Colonic mucosa (tissue), 4 donors: ENCODE measurements at places on chromosomes 5 and 9. TPM values are rescaled to one million over a fixed set of nuclear protein-coding genes. Genes with fewer than 3 reads are reported as not detected.

DNA sequence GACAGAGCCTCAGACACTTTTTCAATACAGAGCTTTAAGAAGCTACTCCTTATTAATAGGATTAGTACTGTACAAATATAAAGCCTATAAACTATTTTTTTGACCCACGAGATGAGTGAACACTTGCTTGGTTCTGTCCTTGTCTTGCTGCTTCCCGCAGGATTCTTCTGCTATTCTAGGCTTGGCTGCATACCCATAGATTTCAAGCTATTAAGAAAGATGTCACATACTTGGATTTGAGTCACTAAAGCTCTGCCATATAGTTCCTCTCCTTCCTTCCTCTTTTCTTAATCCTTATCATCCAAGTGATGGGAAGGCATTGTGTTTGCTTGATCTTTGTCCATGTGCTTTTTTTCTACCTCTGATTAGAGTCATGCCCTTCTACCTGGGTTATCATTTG, 361.2 kb upstream of the TRPC7 start:
- no peak for DNase-seq

DNA sequence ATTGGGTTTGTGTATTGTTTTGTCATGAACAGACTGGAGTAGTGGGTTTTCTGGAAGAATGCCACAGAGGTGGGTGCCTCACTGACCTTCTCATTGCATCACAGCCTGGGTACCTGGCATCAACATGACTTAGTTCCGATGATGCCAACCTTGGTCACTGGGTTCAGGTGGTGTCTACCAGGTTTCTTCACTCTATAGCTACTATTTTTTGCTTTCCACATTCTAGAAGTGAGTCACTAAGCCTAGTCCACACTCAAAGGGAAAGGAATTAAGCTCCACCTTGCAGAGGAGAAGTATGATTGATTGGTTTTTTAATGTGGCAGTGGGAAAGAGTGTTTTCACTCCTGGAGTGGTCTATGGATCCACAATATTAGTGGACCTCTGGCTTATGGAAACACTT, 391.9 kb downstream of the DMRT2 start:
- no peak for DNase-seq

- no peak for DNase-seq
Observed at GRCh38 chr9:20684875-20685696, 1.0 kb downstream of the FOCAD start.

GRCh38 chr5:138874771-138875551, at the start of gene LRRTM2:
TSS of gene LRRTM2 (minus strand) at chr5:138875335. CDS start at chr5:138874911, 424 bp downstream.
- no peak for DNase-seq

GRCh38 chr9:133008406-133008805, 22.4 kb upstream of the GTF3C5 start:
- DNase-seq = no peak

GRCh38 chr9:95025213-95026147, 292.0 kb downstream of the FANCC start:
- DNase-seq = peak; percentile 61

- DNase-seq = no peak
Observed at GRCh38 chr5:67605730-67606585, 409.4 kb upstream of the CD180 start.

DNA sequence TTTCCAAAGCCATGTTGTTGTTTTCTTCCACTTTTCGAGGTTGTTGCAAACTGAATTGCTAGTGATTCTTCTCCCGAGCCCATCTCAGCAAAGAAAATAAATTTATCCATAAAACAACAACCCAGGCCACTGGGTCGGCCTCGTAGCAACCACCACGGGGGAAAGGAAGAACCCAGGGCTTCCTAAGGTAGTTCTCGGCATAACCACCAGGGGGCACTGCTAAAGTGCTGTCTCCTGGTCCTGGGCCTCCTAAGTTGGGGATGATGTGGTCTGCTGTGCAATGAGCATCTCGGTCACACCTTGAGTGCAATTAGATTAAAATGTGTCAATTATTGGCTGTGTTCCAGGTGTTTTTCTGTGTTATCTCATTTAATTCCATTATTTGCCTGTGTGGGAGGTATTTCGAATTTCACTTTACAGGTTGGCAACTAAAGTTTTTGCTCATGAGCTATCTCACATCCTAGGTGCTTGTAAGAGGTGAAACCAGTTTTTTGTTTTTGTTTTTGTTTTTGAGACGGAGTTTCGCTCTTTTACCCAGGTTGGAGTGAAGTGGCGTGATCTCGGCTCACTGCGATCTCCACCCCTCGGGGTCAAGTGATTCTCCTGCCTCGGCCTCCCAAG, 102.8 kb upstream of the DAP start:
- peak; percentile 61 for DNase-seq

- DNase-seq = no peak
Observed at GRCh38 chr9:114845373-114845772, 39.5 kb upstream of the TNFSF15 start.

- no peak for DNase-seq
Observed at GRCh38 chr5:143428738-143429420, 25.4 kb upstream of the NR3C1 start.

DNA sequence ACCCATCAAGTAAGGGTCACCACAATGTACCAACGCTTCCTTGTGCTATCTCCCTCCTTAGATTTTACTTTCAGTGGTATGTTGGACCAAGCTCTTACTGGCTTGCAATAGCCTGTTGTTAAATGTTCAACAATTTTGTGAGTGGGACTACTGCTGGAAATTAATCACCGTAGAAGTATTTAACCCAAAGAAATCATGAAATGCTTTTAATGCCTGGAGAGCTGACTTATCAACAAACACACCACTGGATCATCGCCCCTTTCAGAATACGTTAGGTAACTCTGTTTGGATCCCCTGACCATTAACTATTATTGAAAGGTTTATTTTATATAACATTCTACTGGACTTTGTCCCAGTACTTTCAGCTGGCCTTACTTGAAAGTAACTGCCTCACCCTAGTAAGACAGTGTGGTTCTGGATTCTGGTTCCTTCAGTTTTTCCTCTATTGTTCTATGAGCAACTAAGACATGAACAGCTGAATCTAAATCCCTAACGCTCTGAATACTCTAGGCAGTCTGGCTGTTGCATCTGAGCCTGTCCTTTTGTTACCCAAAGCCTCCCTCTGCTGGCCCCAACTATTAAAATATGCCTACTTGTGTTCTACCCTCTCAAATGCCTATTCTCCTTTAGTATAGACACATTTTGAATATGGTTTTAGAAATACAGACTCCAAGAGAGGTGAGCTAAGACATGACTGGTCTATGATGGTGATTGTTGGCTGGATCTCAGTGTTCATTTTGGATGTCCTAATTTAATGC, 1203.4 kb upstream of the DMAC1 start:
- peak; percentile 19 for DNase-seq

The AQP3 gene
- total RNA-seq = 13.3 TPM

The HNRNPA0 gene
- total RNA-seq = 31.0 TPM

The KCNV2 gene
- not detected for total RNA-seq

The PRDM9 gene
- not detected for total RNA-seq

The PDCD1LG2 gene
- 0.15 TPM for total RNA-seq

The CARD6 gene
- total RNA-seq = 1.3 TPM

The FAM163B gene
- 1.2 TPM for total RNA-seq
